ENCODE measurements at places on chromosomes 2 and 18. TPM values are rescaled to one million over a fixed set of nuclear protein-coding genes. Genes with fewer than 3 reads are reported as not detected.

GRCh38 chr2:139836769-139837168, 1056.6 kb upstream of the NXPH2 start:
- DNase-seq = no peak

DNA sequence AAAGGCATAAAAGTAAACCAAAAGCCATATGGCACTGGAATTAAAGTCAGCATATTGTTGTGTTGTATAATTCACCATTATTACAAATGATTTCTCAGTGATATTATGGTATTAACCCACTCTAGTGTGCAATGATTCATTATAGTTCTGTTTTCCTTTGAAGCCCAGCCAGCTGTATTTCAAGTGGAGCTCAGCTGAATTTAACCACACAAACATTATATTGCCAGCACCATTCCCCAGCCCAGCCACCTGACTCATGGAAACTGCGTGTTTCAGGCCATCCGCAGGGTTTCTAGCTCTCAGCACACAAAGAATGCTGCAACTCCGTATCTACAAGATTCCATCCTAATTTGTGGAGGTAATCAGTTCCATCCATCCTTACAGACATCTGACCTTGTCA, 166.8 kb upstream of the CHAC2 start:
- DNase-seq = no peak

GRCh38 chr2:120830096-120830830, 94.6 kb downstream of the GLI2 start:
- DNase-seq = no peak

The MERTK gene
- total RNA-seq = 39.2 TPM

The TOGARAM2 gene
- 0.61 TPM for total RNA-seq

The NEU4 gene
- 1.5 TPM for total RNA-seq

The ALLC gene
- total RNA-seq = not detected

DNA sequence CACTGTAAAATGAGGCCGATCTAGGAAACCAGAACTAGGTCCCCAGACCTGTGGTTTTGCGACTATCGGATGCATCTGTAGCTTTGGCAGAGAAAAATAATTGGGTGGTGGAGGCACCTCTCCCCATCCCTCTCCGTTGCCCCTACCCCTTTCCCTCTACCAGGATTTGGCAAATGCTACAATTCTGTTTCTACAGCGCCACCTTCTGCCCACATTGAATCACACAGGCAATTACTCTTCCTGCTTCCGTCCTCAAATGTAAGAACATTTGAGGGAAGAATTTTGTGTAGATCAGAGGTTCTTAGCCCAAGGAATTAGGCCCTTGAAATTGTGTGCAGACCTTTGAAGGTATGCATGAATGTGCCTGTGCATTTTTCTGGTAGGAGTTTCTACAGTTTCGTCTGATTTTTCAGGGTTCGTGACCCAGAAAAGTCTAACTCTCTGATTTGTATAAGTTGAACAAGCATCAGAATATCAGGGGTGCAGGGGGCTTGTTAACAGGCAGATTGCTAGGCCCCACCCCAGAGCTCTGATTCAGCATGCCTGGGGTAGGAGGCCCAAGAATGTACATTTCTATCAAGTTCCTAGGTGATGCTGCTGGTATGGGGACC, 11.2 kb downstream of the ATP6V1B1 start:
- no peak for DNase-seq

- DNase-seq = no peak
Observed at GRCh38 chr2:2097549-2097948, 233.5 kb downstream of the MYT1L start.

The GPR17 gene
- not detected for total RNA-seq

DNA sequence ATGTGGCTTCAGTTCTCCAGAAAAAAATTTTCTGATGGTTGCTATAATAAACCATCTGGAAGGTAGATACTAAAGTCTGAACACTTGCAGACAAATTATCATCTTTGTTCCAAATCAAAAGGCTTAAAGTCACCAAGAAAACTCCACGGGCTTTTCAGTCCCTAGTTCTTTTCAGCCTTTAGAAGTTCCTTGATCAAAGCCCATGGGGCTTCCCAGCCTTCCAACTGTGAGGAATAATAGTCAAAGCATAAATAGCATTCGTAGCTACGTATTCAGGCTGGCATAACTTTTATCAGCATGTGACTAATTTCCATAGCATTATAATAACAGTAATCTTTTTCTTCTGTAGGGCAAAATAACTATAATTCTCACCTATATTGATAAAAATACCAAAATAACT, 13.9 kb downstream of the SCG2 start:
- DNase-seq = no peak

DNA sequence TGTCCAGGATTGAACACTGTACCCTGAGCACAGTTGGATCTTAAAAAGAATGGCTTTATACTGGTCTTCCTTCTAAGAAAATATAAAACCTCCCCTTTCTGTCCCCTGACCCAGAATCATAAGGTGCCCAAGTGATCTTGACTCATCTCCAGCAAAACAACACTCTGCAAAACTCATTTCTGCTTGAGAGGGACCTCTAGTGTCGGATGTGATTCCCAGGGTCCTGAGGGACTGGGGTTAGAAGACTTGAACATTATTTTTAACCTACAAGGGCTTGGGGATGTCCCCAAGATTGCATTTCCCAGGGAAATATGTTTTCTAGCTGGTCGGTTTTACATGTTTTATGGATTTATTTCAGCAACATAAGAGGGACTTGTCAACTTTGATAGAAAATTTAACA, 1318.5 kb upstream of the CELF4 start:
- DNase-seq = no peak

GRCh38 chr18:77222464-77222863, 27.2 kb upstream of the GALR1 start:
- DNase-seq = no peak

The ALKAL2 gene
- total RNA-seq = not detected

The RBBP8 gene
- 44.4 TPM for total RNA-seq

DNA sequence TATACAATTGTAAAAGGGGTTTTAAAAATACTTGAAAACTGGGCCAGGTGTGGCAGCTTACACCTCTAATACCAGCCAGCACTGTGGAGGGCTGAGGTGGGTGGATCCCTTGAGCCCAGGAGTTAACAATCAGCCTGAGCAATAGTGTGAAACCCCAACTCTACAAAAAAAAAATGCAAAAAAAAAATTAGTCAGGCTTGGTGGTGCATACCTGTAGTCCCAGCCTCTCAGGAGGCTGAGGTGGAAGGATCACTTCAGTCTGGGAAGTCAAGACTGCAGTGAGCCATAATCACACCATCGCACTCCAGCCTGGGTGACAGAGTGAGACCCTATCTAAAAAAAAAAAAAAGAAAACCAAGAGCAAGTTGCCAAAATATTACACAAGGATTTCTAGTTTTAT, 182.7 kb downstream of the UBE2E3 start:
- no peak for DNase-seq

The TUBB8B gene
- 0.91 TPM for total RNA-seq

- no peak for DNase-seq
Observed at GRCh38 chr18:3368193-3368592, 81.8 kb upstream of the TGIF1 start.

The ZNF236 gene
- 13.7 TPM for total RNA-seq

DNA sequence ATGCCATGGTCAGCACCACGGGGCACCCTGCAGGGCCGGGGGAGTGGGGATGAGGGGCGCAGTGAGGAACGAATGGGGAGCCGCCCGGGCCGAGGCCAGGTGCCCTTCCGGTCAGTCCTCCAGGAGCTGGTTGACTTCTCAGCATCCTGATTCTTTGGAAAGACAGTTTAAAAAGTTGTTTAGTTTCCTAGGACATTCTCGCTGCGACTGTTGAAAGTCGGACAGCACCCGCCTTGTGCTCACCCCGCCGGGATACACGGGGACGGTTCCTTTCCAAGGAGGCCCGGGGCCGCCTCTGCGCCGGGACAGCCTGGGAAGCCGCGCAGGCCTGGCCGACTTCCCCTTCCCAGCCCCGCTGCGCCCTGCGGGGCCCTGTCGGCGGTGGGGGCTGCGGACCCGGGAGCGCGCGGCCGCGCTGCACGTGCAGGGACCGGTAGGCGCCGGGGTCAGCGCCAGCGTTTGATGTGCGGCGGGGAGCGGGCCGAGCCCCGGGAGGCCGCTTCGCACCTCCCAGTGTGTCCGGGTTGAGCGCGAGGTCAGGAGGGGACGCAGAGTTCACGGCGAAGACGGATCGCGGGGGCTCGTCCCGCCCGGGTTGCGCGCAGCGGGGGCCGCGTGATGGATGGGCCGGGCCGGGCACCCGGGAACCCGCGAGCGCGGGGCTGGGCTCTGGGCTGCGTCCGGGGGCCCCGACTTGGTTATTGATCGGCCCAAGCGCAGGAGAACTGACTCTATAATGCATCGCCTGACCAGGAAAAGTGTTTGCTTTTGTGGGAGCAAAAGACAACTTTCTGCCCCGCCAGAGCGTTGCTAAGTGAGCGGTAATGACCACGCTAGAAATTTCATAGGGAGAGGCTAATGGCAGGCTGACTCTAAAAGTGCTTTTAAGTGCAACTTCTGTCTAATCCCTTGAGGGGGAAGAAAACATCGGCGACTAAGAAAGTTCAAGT, 28.0 kb upstream of the SMIM21 start:
- no peak for DNase-seq

The BOLL gene
- not detected for total RNA-seq

The LONRF2 gene
- not detected for total RNA-seq

DNA sequence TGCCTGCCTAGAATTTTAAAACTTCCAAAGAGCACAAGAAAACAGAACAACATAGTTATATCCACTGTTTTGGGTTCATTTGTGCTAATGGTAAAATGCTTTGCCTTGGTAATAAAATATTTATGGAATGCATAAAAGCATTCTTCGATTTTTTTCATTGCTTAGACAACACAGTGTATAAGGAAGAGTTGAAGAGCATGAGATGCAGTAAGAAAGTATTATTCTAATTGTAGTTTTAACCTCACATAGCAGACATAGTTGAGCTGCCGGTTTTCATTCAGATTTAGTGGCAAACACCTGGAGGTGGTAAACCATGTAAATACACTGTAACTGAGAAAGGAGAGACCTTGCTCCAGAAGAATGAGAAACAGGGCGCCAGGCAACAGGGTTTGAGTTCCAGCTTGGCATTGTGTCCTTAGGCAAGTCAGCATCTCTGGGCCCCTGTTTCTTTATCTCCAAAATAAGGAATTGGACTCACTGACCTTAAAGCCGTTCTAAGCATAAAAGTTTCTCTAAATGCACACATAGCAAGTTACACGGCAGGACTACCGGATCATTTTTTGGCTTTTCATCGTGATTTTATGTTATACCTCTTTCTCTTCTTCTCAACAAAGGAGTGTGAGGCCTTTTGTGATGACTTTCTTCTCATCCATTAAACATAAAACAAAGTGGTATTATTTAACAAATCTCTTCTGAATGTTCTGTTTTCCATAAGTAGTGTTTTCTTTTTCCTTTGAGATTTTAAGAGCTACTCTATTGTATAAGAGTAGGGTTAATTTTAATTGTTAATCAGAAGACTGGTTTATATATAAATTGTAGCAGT, 7.9 kb downstream of the UGP2 start:
- no peak for DNase-seq

GRCh38 chr2:117607202-117607601, 207.3 kb upstream of the DDX18 start:
- DNase-seq = no peak

DNA sequence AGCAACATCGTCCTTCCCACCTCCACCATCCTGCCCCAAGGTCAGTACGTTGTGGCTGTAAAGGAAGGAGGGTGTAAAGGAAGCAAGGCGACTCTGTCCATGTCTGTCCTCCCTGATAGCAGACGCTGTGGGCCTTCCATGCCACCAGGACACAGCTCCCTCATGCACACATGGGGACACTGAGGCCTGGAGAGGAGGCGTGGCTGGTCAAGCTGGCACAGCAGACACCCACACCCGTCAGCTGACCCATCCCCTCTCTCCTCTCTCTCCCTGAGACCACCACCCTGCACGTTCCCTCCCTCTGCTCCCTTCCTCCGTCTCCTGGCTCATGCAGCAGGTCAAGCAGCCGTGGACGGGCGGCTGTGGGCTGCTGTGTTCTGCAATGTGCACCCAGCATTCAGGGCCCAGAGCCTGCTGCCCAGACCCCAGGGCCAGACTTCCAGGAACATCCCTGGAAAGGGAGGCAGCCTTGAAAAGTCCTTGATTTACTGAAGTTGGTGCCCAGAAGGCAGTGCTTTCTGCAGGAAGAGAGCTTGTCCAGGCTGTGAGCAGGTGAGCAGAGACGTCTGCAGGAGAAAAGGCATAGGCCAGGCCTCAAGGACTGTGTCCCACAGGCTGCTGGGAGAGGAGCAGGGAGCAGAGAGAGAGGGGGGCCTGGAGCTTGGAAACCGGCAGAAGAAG, 133.6 kb downstream of the DDX1 start:
- DNase-seq = no peak

DNA sequence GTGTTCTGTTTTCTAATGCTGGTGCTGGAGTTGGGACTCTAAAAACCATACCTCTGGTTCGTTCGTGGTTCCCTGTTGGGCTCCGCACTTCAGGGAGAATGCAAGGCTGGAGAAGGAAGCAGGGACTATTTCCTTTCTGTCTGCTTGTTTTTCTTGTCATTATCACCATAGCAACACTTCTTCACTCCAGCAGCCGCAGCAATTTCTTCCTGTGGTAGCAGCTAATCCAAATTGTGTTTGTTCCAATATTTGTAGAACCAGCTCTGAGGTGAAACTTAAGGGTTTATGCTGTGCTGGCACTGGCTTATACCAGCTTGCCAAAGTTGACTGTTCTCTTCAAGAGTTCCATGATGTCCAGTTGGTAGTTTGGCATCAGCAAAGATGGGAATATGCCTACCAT, 301.4 kb upstream of the SYT4 start:
- no peak for DNase-seq

GRCh38 chr2:37323781-37324535, 675 bp downstream of the PRKD3 start:
- DNase-seq = no peak

DNA sequence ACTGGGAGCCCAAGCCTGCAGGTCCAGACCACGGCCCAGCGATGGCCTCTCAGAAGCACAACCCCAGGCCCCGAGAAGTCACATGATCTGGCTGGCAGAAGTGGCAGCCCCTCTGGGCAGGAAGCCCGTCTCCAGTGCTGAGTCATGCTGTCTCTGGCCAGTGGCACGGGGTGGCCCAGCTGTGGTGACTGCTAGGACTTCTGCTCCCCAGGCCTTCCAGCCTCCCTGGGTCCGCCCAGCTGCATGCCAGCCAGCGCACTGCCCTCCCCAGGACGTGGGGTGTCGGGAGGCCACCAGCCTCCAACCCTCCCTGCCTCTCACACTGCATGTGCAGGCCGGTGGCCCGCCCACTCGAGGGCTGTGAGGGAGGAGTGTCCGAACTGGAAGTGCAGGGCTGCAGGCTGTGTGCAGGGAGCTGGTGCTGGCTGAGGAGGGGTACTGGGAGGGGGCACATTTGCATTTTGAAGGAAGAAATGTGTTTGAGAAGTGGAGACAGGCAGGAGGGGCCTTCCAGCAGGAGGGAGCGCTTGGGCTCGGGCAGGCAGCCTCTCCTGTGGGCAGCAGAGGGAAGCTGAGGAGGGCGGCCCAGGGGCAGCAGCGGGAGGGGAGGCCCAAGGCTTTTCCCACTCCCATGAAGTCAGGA, 17.0 kb upstream of the HPCAL1 start:
- DNase-seq = peak; percentile 25

- no peak for DNase-seq
Observed at GRCh38 chr2:109473616-109474318, 140.0 kb downstream of the SEPTIN10 start.

The NABP1 gene
- total RNA-seq = 89.8 TPM
